ENCODE measurements at places on chromosomes 2 and 18.
A peak's percentile ranks its signal among the peaks of the same experiment; 100 is the strongest.

DNA sequence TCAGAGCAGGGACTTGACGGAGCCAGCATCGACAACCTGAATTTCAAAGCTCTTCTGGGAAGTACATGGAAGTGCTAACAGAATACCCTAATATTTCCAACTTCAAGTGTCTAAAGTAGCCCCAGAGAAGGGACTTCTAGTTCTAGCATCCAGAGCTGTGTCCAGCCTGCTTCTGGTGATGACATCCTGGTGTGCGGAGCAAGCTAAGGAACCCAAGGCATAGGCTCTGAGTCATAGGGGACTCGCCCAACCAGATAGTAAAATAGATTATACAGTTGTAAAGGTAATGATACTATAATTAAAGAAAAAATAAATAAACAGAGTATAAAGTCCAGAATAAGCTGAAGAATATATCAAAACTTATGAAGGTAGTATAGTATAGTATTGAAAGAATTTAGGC lies 108.1 kb upstream of the SERPINE2 start:
- DNase-seq = no peak

GRCh38 chr2:85273738-85274731 lies 53.8 kb downstream of the TGOLN2 start:
- DNase-seq = no peak

DNA sequence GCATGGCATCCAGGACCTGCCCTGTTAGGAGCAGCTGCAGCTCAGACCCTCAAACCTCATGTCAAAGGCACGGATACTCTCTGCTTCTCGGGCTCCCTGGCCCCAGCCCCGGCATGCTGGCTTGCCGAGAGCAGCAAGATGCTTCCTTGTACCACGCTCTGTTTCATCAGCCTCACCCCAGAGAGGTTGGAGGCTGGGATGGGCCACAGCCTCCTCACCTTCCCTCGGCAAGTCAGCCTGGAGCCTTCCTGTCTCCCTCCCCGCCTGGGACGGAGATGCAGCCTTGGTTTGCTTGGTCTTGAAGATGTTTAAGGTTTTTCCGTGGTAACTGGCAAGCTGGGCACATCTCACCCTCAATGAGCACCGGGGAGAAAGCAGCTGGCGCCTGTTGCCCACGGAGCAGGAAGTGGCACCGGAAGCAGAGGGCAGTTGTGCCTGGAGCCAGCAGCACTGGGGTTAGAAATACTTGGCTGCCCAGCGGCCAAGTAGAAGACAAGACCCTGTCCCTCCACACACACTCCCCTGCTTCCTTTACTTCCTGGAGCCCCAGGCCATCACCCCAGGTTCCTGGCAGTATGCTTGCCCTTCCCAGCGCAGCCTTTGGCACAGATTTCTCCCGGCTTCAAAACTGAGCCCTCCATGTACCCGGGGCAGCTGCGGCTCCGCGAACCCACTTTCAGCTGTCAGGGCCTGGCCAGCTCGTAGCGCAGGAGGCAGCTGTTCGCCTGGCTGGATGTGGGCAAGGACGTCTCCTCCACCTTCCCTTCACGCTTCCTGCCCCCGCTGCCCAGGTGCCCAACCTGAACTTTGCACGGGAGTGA lies 17.4 kb downstream of the FBLN7 start:
- DNase-seq = no peak

DNA sequence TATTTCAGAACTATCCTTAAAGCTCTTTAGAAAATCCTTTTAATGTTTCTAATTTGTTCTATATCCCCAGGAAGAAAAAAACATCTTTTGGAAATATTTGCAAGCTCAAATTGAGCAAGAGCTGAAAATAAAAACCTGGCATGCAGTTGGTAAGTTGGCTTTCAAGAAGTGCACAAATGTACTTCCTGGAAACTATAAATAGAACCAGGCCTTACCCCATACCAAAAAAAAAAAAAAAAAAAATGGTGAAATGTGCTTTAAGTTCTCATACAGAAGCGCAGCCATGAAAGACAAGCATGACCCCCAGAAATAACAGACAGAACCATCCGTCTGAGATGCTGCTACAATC lies 178.5 kb downstream of the HDAC4 start:
- no peak for DNase-seq

GRCh38 chr18:76498064-76498463 lies 3.0 kb upstream of the ZNF516 start:
- no peak for DNase-seq

- no peak for DNase-seq
Observed at GRCh38 chr2:193549661-193550060, 1354.9 kb upstream of the TMEFF2 start.

DNA sequence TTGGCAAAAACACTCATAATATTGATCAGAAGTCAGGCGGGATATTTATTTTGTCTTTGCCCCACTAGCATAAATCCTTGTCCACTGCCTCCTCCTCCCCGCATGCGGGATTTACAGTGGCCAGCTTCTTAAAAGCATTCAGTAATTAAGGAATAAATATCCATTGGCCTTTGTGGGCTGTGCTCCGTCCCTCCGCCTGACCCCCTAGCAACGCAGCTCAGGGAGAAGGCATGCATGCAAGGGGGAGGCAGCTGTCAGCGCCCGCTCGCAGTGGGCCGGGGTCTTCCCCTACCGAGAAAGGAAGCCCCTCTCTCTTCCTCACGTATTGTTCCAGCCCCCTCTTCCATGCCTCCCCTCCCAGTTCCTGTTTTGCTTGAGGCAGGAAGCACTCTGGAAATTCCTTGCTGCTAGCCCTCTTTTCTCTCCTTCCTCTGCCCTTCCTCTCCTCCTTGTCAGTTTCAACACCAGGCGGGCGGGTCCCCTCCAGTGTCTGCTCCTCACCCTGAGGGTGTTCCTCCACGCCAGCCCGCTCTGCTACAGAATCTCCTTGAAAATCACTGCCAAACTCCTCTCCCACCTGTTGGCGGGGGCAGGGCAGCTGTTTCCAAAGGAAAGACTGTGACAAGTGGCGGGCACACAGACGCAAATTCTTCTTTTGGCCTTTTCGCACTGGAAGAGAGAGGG lies 60.1 kb downstream of the GBX2 start:
- no peak for DNase-seq

- no peak for DNase-seq
Observed at GRCh38 chr18:46939998-46940571, 22.7 kb downstream of the KATNAL2 start.

DNA sequence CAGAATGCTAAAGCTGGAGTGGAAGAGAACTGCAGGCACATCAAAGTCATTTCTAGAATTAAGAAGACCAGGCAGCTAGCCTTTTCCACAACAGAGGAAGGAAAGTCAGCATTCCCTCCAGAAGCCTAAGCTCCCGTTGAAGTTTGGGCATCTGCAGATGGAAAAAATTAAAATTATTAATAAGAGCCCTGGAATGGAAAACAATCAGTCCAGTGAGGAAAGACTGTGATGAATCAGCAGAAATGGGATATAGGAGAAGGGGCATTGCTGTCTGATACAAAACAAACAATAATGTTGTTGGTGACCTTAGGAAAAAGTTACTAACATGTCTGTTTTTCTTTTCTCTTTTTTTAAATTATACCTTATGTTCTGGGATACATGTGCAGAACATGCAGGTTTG lies 450.7 kb upstream of the SLC14A2 start:
- DNase-seq = no peak

GRCh38 chr18:3097082-3097481 lies 84.1 kb upstream of the LPIN2 start:
- no peak for DNase-seq

GRCh38 chr2:108268001-108268400 lies 20.7 kb upstream of the SULT1C2 start:
- DNase-seq = no peak

GRCh38 chr18:40019797-40020392 lies 1935.1 kb upstream of the PIK3C3 start:
- no peak for DNase-seq

GRCh38 chr18:2869207-2869606 lies 22.4 kb downstream of the EMILIN2 start:
- no peak for DNase-seq

GRCh38 chr18:73842795-73843394 lies 304.7 kb downstream of the FBXO15 start:
- no peak for DNase-seq

DNA sequence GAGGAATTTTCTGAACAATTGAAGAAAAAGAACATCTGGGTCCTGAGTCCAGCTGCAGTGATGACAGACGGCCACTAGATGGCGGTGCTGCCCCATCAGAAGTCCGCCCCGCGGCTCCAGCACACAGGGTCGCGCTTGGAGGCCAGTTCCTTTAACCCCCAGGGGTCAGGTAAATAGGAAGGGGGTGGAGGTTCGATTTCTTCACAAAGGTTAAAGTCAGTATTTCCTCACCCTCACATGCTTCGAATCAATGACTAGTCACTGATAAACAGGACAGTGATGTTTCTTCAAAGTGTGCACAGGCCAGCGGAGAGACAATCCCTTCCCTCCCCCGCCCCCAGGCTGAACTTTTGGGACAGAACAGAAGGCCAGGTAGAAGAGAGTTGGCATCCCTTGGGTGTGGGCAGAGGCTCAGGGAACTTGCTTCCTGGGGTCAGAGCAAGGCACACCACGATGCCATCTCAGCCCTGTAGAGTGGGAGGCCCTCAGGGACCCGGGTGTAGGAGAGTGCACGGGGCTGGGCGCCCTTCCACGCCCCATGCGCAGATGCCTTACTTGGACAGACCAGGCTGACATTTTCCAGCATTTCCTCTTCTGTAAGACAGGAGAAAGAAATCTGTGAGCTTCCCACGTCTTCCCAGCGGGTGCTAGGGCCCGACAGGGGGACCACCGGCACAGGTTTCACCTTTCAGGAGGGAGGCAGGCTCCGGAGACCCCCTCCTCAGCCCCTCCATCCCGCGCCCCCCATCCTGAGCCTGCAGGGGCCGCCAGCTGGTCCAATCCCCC lies 722 bp downstream of the APOB start:
- DNase-seq = peak; percentile 61

DNA sequence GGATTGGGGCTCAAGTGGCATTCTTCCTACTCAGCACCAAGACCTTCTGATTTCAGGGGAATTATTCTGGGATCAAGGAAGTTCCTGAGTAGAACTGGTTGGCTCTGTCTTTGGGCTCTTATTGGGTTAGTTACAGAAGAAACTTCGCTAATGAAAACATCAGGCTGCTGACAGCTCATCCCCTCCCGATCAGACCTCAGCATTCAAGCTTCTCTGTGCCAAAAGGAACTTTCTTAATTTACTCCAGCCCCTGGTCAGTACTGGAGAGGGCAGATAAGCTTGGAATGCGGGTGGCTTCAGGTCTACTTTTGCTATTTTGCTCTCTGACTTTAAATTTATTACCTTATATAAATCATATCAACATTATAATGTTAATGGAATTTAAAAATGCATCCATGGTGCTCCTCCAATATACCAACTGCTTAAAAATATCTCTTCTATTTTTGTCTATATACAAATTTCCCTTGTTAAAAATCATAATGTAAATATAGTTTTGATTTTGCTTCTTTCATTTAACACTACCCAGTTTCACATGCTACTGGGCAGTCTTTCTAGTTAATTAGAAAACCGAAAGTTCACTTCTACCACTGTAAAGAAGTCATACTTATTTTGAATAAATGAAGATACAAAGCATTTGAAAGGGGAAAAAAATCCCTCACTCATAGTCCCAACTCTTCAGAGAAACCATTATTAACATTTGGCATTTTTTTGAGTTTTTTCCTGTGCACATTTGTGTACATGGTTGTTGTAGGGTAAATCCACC lies 34.4 kb downstream of the PCARE start:
- no peak for DNase-seq

DNA sequence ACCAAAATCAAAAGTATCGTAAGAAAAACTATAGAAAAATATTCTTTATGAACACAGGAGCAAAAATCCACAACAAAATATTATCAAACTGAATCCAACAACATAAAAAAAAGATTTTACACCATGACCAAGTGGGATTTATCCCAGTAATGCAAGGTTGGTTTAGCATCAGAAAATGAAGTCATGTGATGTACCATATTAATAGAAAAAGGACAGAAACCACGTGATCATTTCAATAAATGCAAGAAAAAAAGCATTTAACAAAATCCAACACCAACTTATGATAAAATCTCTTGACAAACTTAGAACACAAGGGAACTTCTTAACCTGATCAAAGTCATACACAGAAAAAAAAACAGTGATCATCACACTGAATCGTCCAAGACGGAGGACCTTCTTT lies 105.3 kb downstream of the NFATC1 start:
- DNase-seq = no peak

- no peak for DNase-seq
Observed at GRCh38 chr2:77521931-77522470, at the start of gene LRRTM4. TSS of gene LRRTM4 (minus strand) at chr2:77522376.

GRCh38 chr2:39922679-39923405 lies 143.8 kb upstream of the THUMPD2 start:
- DNase-seq = no peak

GRCh38 chr18:62897153-62897552 lies 181.8 kb downstream of the PHLPP1 start:
- DNase-seq = no peak

DNA sequence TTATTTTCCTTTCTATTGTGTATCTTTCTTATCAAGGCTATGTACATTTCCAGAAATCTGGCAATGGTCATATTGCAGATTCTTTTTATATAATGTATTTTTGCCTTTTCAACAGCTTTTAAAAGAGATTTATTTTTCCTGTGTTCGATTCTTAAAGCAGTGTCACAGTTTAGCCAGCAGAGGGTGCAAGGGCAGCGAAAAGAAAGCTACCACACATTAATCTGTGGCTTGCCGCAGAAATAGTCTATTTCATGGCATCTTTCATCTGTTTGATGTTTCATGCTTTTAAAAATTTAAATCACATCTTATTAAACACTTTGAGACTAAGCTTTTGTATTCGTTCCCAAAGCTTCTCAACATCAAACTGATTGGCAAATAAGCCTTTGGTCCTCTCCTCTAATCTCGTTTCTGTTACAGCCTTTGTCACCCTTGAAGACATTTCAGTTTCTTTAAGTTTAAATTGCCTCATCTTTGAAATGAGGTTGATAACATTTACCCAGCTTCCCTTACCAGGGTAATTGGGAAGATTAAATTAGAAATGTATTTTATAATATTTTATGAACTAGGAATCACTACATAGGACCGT lies 73.3 kb downstream of the PIK3C3 start:
- peak; percentile 10 for DNase-seq

- no peak for DNase-seq
Observed at GRCh38 chr18:45221363-45221762, 393.9 kb upstream of the SLC14A2 start.

- no peak for DNase-seq
Observed at GRCh38 chr2:84786601-84787000, 94.3 kb downstream of the TRABD2A start.

DNA sequence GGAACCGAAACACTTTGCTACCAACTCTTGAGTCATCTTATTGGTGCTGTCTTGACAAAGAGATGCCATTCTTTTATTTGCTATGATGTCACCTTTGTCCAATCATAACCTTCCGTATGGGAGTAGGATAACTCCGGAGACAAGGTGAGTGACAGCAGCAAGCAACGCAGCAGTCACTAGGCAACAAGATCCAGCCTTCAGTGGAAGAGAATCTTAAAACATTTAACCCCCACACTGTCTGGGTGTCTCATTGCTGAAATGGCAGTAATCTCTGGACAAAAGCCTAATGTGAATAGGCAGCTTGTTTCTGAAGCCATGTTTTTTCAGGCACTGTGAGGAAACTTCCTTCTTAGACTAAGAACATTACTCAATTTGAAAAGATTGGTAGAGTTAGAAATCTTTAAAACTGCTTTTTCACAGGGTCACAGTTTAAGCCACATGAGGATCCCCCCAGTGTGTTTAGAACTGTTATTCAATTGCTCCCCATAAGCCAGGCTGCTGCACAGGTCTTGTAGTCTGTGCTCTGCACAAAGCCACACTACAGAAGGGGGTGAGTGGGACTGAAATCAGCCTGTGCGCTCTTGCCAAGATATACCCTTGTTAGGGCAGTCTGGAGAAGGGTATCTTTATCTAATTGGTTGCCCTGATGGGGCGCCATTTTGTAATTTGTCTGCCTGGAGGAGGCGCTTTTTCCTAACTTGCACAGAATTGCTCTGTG lies 131.5 kb upstream of the STON1 start:
- no peak for DNase-seq

Measured in NCI-H2171 (cell line).